ENCODE measurements at places on chromosomes 1 and 21.

DNA sequence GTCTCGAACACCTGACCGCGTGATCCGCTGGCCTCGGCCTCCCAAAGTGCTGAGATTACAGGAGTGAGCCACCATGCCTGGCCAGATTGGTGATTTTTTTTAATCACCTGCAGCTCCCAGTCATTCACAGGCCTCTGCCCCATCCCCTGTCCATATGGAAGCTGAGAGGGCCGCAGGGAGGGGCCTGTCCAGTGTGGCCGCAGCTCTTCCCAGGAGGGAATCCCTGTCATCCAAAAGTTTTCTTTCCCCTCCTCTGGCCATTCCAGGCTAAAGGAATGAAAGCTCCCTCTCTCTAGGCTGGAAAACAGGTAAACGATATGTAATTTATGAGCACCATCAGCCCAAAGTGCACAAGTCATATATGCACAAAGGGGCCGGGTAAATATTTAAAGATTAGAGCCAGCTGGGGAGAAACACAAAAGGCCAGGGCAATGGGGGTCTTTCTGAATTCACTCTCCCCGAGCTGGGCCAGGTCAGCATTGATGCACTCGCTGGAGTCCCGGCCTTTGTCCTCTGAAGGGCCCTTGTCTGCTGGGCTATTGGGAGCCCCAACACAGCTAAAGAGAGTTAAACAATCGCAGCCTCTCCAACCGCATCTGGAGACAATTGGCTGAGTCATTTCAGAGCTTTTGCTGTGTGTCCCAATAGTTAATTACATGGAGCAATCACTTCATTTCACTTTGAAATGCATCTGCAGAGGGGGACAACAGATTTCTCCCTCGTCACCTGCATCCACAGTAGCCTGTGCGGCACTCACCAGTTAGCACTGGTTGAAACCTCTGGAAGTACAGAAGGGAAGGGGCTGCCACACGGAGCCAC lies 3.8 kb upstream of the HES3 start:
- DNase-seq: peak; percentile 52

DNA sequence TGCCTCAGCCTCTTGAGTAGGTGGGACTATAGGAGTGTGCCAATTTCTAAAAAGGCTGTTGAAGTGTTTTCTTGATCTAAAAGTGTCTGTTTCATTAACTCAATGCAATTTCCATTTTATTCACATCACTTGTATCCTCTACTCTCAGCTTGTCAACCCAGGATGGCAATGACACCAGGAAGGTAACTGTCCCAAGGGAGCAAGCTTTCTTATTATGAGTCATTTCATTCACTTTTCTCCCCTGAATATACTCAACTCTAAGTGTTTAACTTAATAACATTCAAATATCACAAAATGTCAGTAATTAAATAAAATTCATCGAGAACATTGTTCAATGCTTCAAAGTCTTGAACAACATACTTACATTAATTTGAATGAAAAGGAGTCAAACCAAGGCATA lies 22.9 kb upstream of the GFI1 start:
- no peak for DNase-seq

- DNase-seq: peak; percentile 58
These were observed 32.9 kb downstream of the RAB3B start for GRCh38 chr1:51957618-51958017.

- no peak for DNase-seq
These were observed 28.4 kb downstream of the EGLN1 start for GRCh38 chr1:231393668-231394067.

Data from ELF-1 (cell line).